ENCODE measurements at places on chromosomes 5 and 9.

- DNase-seq: no peak
These were observed 122.6 kb downstream of the SAXO1 start for GRCh38 chr9:18910435-18910834.

DNA sequence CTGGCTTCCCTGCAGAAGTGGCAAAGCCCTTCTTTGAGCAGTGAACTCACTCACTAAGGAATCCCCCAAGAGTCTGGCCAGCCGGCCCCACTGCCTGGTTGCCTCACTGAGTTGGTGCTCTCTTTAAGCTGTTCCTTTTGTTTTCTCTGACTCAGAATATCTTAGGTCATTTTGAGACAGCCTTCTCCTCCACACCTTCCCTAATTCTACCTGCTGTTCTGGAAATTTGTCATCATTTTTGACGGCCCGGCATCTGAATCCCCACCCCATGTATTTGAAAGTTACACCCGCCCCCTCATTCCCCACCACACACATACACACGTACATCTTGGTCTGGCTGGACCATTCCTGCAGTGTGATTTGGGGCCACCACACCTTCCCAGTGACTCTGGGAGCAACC, 41.8 kb downstream of the FGF1 start:
- DNase-seq: no peak

- DNase-seq: no peak
These were observed 7.4 kb downstream of the ZDHHC11B start for GRCh38 chr5:776862-777711.

DNA sequence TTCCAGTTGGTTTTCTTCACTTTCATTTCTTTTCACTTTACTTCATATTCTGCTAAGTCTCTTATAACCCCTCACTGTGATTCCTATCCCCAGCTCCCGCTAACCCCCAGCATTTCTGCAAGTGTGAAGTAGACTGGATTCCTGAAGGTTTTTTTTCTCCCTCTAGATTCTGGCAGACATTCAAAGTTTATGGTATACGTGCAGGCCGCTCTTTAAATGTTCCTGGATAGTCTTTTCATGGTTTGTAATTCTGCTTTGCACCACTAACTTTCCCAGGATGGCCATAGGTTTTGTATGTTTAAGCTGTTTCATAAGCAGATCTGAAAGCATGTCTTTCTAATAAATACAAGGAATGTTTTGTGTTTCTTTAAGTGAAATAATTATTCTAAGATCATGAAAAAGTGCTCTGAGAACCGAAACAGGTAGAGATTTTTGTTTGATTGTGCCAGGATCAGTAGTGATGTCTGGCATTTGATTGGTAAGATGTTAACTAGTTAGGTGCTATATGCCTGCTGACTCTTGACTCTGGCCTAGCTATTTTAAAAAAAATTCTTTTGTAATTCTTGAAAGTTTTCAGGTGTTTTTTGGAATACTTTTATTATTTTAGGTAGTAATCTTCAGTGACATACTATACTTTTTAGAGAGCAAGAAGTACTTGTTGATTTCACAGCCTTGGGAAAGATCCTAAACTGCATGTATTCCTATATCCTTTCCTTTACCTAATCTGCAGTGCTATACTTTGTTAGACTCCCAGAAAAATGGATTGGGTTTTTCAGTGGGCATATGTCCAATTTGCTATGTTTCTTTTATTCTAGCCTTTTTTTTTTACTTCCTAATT, 29.7 kb downstream of the CNOT6 start:
- DNase-seq: no peak

DNA sequence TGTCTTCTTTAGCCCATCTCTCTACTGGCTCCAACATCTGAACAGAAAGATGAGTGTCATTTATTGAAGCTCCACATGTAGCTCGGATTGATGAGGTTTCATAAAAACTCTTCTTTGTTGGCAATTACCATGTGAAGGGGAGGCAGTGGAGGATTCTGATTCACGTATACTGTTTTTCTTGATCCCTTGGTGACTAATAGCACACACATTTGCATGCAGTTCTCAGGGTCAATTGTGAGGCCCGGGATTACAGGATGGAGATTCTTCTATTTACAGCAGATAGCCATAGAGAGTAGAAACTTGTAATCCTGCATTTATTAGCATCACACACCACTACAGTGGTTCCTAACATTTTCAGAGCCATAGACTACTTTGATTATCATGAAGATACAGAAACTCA, 133.2 kb upstream of the MARCHF11 start:
- DNase-seq: no peak

DNA sequence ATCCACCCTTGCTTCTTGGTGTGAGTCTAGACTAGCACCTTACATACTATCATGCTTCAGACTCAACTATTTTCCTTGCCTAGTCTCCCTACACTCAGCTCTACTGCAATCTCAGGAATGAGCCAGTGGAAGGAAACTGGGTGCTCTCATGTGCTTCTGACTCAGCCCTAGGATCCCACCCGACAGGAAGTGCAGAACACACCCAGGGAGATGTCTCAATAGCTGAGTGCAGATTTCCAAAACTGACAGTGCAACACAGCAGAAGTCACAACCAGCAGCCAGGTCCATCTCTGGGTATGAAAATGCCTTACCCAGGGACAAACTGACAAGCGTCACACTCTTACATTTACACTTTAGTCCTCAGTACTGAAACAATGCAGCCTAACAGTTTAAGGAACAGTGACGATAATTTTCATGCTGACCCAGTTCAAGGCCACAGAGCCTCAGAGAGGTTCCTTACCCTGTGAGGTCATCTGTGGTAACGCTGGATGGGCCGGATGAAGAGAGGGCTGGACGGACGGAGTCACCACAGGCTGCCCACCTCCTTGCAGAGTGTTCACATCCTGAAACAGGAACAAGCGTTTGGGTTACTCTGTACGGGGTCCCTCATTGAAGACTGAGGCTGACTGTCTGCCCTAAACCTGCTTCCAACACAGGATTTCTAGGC, 33.0 kb downstream of the FKBP15 start:
- DNase-seq: no peak

DNA sequence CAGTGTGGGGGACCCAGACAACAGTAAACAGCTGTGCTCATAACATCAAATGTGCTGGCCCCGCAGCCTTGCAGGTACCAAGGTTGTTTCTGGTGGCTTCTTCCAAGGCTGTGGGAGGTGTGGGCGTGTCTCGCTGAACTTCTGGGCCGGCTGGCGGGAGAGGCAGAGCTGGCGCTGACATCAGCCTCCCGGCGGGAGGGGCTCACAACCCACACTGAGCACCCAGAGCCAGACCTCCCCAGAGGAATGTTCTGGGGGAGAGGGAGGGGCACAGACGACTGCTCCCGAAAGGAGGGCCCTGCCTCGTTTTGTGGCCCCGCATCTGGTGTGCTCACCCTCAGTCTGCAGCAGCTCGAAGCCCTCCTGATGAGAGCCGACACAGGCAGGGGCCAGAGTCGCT, 6.9 kb upstream of the SLC12A7 start:
- DNase-seq: no peak

- no peak for DNase-seq
These were observed 45.5 kb downstream of the UBAP1 start for GRCh38 chr9:34224349-34224748.

- DNase-seq: no peak
These were observed 41.5 kb downstream of the SVEP1 start for GRCh38 chr9:110537841-110538646.

DNA sequence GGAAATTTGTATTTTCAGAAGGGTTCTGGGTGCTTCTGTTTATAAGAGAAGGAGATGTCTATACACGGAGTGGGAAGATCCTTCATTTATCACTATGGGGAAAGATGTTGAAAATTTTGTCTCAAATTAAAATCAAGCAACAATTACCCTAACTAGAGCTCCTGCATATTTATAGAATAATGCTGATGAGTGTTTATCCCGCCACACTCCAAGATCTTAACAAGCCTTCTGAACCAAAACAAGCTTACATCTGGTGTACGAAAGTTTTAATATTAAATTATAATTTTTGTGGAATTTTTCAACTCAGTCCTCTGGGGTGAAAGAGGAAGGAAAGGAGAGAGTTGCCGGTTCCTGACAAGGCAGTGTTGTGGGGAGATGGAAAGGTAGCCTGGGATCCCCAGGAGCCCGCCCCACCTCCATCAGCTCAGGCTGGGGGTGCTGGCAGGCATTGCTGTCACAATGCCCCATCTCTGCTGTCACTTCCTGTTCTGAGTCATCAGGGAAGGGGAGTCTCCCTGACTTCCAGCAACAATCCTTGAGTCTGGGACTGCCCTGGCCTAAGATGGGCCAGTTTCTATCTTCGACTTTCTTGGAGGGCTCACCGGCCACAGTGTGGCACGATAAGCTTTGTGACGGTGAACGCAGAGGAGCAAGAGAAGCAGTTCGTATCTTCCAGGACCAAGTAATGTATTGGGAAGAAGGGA, 64.5 kb downstream of the ERAP1 start:
- DNase-seq: no peak

- DNase-seq: no peak
These were observed 7.4 kb upstream of the MRPS2 start for GRCh38 chr9:135492886-135493669.

Data from stimulated activated CD4-positive, alpha-beta T cell treated with anti-CD3 and anti-CD28 coated beads, TNF-alpha, amount 100 ng/mL, for 48 hours (primary cell).